ENCODE measurements at places on chromosomes 2 and 18.

DNA sequence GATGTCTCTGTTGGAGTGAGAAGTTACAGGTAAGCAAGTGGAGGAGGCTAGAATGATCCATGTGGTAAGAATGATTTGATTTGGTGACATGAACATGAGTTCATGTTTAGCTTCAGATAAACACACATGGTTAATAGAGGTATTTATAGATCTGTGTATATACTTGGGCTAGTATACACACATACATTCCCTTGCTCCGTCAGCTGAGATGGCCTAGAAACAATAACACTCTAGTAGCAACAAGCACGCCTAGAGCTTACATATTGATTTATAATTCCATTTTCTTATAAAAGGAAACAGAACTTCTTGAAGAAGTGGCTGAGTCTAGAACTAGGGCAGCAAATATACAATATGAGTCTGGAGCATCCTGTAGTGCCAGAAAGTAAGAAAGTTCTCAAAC is 223.0 kb downstream of the RND3 start:
- no peak for DNase-seq

GRCh38 chr2:217099561-217099960 is 239.7 kb upstream of the TNP1 start:
- no peak for DNase-seq

DNA sequence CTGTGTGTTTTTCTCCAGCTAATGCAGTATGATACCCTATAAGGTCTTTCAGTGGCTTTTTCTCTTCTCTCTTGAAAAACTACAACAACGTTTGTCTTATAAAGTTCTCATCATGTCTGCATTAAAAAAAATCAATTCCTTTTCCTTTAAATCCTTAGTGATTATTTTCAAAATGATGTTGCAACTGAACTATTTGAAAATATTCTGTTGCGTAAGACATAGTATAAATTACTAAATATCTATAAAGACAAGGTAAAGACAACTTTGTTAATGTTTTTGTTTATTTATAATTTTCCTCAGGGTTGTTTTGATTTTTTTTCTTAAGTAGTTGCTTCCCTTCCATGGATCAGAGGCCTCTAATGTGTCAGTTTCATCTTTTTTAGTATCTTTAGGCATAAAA is 21.2 kb downstream of the PARD3B start:
- DNase-seq: no peak

GRCh38 chr2:232537079-232537478 is 2.4 kb upstream of the CHRNG start:
- no peak for DNase-seq

DNA sequence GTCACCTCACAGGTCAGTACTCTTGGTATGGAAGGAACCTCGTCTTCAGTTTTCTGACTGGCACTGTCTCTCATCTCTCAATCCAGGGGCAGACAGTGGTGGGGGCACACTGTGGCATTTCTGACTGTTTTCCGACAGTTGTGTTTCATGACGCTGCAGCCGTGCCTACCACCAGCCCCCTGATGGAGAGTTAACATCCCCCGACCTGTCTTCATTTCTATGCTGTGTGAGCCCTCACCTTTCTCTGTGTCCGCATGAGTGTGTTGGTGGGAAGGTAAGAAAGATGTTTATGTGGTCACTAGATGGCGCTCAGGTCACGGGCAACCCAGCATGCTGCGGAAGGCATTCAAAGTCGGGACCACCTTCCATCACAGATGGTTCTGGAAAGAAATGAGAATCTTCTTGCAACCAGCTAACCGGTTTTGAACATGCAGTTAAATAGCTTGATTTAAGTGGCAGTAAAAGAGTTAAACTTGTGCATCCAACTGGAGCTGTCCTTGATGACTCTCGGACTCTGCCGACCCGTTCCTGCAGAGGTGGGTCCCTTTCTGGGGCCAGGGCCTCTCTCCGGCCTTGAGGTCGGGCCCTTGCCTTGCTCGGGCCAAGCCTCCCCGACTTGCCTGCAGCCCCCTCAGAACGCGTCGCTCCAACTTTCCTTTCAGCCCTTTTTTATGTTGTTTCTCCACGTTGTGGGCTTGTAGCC is 92.4 kb downstream of the DYSF start:
- DNase-seq: peak; percentile 49

DNA sequence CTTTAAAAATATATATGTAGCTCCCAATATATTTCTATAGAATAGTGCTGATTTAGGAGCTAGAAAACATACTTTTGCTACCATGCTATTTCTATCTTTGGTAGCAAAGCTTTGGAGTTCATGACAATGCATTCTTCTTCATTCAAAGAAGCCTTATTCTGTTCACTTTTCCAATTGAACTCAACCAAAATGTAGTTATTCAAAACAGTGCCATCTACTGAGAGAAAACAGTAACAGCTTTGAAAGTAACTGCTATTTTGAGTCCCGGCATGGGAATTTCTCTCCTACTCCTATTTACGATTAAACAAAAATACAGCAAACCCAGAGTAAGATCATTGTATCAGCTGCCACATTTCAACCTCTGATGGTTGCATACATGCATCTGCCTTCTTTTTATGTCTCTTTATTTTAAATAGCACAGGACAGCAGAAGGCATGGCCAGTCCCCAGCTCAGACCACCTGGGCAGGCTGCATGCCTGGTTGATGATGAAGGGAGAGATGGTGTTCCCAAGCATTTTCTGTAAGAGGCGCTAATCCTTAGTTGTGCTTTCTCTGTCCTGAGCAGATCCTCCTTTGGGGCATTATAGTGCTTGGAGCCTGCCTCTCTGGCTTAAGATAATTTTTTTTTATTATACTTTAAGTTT is 69.7 kb upstream of the SULT1C3 start:
- DNase-seq: peak; percentile 30

DNA sequence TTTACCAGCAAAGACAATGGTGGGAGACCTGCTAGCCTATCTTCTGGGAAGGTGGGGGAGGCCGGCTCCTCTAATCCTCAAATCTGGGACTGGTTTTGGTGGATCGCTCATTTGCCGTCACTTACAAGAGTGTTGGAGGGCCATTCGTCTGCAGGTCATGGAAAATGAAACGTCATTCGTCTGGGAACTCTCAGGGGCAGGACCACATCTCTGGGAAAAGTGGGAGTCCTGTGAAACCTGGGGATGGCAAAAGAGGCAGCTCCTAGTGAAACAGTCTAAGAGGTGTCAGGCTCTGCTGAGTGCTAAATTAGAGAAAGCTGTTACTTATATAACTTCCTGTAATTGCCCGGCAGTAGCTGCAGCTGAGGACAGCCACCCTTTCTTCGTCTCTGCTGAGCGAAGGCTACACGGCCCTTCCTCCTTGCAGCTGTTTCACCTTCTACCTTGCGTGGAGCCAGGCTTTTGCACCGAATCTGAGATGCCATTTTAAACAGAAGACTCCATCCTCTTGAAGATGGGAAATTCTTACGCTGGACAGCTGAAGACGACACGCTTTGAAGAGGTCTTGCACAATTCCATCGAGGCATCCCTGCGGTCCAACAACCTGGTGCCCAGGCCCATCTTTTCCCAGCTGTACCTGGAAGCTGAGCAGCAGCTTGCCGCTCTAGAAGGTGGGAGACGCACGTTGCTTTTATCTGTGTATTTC is 22.4 kb downstream of the GREB1 start:
- no peak for DNase-seq

DNA sequence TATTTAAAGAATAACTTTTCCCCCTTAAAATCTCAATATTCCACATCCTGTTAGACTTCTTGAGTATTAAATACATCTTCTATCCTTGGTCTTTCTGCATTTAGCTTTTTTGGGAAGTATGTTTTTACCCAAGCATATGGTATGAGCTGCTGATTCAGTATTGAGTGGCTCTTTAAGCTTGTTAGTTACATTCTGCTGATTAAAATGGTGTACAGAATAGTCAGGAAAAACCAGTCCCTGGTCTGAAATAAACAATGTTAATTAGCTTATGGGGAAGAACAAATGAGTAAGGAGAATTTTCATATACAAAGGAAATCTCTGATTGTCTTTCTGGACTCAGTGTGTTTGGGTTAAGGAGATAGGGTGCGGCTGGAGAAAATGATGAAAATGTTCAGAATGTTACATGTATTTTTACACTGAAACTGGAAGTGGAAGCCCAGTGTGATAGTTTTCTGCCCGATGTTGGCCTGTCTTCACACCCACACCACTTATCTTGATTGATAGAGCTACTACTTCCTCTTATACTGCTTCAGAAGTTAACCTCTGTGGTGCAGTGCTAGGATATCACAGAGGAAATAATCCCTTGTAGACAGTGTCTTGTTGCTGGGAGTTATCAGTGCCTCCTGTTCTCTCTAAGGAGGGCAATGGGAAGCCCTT is 84.0 kb downstream of the MSH2 start:
- DNase-seq: no peak

GRCh38 chr2:189751080-189751658 is 11.4 kb downstream of the OSGEPL1 start:
- DNase-seq: peak; percentile 3

DNA sequence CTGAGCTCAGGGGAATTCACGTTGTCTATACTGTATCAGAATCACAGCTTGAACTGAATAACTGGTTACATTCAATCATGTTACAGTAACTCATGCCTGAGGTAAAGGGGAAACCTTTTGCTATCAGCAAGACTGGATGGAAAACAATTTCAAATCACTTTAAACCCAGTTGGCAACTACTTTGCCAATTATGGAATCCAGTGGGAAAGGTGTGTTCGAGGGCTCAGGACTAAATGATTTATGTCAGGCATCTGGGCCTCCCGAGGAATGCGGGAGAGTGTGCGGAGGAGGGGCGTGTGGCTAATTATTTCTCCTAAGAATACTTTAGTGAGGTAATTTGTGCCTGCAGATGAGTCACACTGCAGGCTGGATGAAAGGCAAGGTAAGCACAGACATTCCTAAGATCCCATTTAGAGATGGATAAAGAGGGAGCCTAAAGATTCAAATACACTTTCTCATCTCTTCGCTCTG is 100.1 kb downstream of the HRH4 start:
- no peak for DNase-seq

GRCh38 chr18:62239475-62239874 is 52.4 kb downstream of the RELCH start:
- no peak for DNase-seq

GRCh38 chr2:143736904-143737303 is 607.7 kb downstream of the ARHGAP15 start:
- DNase-seq: no peak

- DNase-seq: no peak
These were observed 7.1 kb upstream of the CEP68 start for GRCh38 chr2:65049010-65049639.

- DNase-seq: no peak
These were observed 13.3 kb downstream of the OBSL1 start for GRCh38 chr2:219557791-219558785.

DNA sequence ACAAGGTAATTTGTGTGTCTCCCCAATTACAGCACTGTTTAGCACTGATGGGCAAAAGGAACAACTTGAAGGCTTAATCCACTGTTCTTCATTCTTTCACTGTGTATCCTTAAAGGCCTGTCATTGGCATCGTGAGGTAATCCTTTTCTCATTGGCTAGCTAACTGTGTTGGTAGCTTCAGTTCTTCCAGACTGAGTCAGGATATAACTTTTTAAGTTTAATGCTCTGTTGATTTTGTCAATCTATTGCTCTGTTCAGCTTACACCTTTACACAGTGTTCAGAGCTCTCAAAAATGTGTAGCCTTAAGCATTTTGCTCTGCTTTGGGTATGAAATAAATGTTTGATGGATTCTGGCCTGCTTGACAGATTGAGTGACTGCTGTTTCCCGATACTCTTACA is 148.2 kb downstream of the KIAA1328 start:
- no peak for DNase-seq

- no peak for DNase-seq
These were observed 1695.0 kb upstream of the CELF4 start for GRCh38 chr18:39260565-39260964.

GRCh38 chr2:127530245-127531140 is 4.2 kb upstream of the IWS1 start:
- DNase-seq: no peak

GRCh38 chr2:234296991-234297390 is 199.9 kb downstream of the ARL4C start:
- DNase-seq: no peak

DNA sequence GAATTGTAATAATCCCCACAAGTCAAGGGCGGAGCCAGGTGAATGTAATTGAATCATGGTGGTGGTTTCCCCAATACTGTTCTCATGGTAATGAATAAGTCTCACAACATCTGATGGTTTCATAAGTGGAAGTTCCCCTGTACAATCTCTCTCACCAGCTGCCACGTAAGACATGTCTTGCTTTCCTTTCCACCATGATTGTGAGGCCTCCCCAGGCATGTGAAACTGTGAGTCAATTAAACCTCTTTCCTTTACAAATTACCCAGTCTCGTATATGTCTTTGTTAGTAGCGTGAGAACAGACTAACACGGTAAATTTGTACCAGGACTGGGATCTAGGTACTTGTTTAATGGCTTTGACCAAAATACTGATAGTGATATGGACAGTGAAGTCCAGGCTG is 744.3 kb upstream of the REG3G start:
- DNase-seq: no peak

DNA sequence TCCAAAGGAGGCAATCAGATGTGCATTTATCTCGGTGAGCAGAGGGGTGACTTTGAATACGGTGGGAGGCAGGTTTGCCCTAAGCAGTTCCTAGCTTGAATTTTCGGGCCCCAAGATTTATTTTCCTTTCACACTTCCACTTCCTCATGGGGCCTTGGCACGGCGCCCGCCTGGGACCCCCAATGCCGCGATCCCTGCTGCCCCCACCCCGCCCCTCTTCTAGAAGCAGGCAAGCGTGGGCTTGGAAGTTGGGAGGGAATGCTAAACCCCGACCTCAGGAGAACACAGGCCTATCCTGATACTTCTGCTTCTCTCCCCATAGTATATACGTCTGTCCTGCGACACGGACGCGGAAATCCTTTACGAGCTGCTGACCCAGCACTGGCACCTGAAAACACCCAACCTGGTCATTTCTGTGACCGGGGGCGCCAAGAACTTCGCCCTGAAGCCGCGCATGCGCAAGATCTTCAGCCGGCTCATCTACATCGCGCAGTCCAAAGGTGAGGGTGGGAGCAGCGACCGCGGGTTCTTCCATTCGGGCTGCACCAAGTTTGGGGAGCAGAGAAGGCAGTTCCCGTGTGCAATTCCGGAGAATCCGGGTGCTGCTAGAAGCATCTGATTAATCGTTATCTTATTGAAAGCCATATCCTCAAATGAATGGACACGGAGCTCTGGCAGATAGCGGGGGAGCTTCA is 21.6 kb downstream of the TRPM8 start:
- DNase-seq: no peak

Data from SHP77 treated with DMSO at 0.1 percent for 48 hours (cell line).